ENCODE measurements at places on chromosomes 13 and 19.

- no peak overlapping the region for H3K4me3 ChIP-seq
- no peaks in the 10 kb centered on the region for H3K27me3 ChIP-seq
- no peak overlapping the region for H3K27ac ChIP-seq
- no peaks in the 10 kb centered on the region for H3K36me3 ChIP-seq
Measured at GRCh38 chr19:19997656-19998268, 41.5 kb downstream of the ZNF682 start.

DNA sequence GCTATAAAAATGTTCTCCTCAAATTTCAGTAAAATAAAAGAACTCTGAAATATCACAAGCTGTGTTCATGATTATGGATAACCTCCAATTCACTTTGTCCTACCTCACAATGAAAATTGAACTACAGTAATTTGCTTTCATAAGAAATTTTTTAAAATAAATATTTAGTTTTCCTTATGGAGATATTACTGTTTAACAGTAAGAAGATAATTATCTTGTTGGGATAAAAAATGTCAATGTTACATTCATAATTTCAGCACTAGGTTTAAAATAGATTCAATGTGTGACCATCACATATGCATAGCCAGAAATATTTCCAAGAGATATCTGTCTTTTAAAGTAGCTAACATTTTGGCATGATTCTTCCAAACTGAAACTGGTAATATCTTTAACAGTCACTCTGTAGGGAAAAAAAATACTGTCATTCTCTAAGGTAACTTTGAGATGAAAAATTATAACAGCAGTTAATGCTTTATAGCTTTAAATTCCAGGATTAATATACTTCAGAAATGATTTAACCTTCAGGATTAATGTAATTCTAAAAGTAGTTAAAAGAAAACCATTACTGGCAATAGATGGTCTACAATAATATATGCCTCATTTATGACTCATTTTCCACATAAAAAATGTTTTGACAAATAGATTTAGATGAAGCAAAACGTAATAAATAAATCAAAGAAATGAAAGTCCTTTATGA, 91.3 kb downstream of the SPRY2 start:
- no peak overlapping the region for H3K27ac ChIP-seq
- no peaks in the 10 kb centered on the region for H3K27me3 ChIP-seq
- no peaks in the 10 kb centered on the region for H3K36me3 ChIP-seq
- no peak for DNase-seq

DNA sequence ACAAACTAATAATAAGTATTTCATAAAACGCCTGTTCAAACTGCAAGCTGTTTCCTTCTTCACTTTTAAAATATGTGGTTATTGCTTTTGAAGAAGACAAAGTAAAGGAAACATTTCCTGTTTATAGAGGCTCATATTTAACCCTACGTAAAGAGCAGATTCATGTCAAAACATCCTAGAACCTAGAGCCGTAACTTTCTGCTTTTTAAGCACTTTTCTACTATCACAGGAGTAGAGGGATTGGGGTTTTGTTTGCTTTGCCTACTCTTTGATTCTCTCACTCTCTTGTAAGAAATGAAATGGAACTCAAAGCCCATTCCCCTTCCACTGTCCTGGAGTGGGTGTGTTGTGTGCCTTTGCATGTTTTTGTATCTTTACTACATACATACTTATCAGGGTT, 54.0 kb upstream of the GPR183 start:
- no peak overlapping the region for H3K27ac ChIP-seq
- no peaks in the 10 kb centered on the region for H3K27me3 ChIP-seq
- no peak for DNase-seq
- peaks cover 5% of the 10 kb centered on the region for H3K4me1 ChIP-seq

GRCh38 chr19:7685546-7686445, 5.2 kb downstream of the TRAPPC5 start:
- H3K4me1 ChIP-seq: no peaks in the 10 kb centered on the region
- no peak overlapping the region for H3K27ac ChIP-seq
- no peak for DNase-seq
- peaks cover 6% of the 10 kb centered on the region for H3K36me3 ChIP-seq
- no peak overlapping the region for H3K4me3 ChIP-seq

- H3K4me3 ChIP-seq: no peak overlapping the region
- peak; percentile 51 for DNase-seq
- H3K4me1 ChIP-seq: no peaks in the 10 kb centered on the region
Measured at GRCh38 chr19:10271543-10272086, 695 bp downstream of the ICAM1 start.
